ENCODE measurements at places on chromosomes 2 and 18.

DNA sequence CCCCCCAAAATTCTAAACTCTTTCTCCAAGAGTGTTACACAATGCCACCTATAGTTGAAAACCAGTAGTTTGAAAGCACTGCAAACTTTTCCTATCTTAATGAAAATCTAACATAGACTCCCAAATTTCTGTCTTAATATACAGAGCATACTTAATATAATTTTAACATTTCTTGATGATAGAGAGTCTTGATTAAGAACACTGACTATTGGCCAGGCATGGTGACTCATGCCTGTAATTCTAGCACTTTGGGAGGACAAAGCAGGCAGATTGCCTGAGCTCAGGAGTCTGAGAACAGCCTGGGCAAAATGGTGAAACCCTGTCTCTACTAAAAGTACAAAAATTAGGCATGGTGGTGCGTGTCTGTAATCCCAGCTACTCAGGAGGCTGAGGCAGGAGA is 34.2 kb downstream of the ASXL2 start:
- no peak for DNase-seq

- DNase-seq: no peak
Measured at GRCh38 chr2:189115126-189115525, 64.4 kb downstream of the COL5A2 start.

- DNase-seq: no peak
Measured at GRCh38 chr18:38520786-38521185, 955.2 kb upstream of the CELF4 start.

GRCh38 chr18:55121397-55122170 is 162.3 kb upstream of the CCDC68 start:
- DNase-seq: no peak

DNA sequence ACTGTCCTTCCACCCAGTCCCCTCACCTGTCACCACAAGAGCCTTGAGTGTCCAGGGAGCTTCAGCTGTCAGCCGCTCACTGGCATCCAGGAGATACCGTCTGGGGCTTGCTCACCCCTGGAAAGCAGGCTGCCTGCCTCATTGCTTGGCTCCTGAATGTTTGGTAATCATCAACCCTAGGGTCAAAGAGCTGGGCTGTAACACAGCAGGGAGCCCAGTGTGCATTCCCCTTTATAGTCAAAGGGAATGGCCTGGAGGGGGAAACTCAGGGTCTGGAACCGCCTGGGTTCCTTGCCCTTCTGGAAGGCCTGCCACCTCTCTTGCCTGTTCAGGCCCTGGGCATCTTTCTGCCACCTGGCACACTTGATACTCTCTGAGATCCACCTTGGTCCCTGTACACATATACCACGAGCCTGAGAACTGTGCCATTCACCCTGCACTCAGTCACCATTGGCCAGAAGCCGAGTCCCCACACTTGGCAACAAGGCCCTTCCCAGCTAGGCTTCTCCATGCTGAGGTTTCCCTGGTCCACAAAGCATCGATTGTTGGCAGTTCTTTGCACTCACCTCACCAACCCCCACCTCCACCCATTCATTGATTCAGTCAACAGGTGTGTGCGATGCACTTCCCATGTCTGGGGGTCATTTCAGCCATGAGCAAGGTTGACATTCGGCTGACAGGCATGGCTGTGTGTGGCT is 35.0 kb downstream of the TPRKB start:
- DNase-seq: no peak

DNA sequence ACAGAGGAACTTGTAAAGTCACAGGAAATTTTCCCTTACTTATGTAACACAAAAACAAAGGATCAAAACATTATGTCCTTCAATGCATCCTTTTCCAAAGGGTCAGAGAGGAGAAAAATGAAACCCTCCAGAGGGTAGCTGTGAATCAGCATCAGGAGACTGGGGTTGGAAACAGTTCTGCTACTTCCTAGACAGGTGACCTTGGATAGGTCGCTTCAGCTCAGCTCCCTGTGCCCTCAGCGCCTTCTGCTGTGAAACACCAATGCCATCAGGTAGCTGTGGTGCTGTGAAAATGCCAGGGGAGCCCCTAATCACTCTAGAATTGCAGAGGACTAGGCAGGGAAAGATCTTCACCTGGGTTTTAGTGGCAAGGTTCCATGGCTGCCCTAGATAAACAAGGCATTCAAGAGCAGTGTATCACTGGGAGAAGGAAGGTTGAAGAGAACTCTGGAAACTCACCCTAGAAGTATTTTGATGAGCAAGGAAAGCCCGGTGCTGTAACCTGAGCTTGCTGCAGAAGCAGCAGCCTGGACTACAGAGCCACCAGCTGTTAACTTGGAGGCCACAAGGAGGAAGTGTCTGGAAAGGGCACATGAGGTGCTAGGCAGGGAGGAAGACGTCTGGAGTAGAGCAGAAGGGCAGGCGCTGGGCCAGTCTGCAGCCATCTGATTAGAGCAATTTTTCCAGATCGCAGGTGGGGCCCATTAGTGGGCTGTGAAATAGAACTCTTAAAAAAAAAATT is 100.7 kb upstream of the MCFD2 start:
- DNase-seq: no peak

DNA sequence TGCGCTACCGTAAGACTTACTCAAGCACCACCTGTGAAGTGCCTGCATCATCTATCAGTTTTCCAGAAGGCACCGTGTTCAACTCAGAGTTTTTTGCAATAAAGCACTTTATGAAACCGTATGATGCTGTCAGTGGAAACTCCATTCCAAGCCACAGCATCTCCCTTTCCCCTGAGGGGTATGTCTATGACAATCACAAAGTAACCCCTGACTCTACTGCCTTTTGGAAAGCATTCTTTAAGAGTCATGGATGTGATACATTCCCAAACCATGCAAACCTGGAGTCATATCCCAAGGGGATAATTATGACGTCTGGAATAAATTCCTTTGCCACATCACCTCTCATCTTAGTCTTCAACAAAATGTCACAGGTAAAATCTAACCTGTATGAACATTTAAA is 39.2 kb downstream of the UNC50 start:
- no peak for DNase-seq
